NCI-H446 treated with DMSO at 0.1 percent for 48 hours (cell line): ENCODE measurements at places on chromosomes 2 and 18.

DNA sequence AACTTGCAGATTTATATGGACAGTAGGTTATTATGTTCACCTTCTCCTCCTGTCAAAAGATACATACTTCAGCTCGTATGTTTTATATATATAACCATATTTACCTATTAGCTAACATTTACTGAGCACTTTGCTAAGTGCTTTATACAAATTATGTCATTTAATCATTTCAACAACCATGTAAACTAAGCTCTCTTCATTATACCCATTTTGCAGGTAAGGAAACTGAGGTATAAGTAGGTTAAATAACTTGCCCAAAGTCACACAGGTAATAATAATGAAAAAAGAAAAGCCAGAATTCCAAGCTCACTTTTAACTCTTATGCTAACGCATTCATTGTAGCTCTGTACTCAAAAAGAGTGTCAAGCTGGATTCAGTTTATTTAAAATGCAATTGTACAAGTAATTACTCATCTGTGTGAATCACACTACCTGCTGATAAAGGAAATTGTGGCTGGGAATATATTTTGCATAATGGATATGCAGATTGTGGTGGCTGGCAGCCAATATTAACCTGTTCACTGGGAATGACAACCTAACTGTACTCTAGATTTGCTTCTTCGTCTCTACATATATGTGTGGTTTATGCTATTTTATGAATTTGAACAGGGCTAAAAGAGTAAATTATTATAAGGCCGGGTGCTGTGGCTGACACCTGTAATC lies 20.6 kb downstream of the SLC16A14 start:
- DNase-seq = no peak

DNA sequence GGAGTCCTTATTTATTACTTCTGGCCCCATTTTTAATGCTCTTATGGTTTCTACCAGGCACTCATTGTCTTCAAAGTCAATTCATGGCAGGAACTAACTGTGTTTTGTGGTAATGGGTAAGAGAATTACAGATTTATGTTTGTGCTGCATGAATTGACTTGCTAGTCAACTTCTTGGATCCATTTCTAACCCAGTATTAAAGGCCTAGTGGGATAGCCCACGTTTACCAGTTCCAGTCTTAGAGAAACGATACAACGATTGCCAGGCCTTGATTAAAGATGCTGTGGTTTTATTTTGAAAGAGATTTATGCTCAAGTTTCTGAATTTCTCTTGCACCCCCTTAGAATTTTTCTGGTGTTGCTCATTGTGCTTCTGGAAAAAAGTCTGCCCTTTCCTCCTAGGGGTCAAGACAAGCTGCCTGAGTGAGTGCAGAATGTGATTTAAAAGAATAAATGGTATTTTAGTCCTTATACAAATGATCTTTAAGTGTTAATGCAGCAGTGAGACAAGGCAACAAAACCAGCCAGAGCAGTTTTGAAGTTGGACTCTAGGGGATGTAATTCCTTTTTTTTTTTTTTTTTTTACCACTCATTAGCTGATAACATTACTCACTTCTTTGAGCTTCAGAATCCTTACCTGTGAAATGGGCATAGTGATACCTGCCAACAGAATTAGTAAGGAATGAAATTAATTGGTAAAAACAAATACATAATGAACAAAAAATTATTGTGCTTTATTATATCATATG lies 101.5 kb downstream of the ARHGAP15 start:
- DNase-seq = no peak

DNA sequence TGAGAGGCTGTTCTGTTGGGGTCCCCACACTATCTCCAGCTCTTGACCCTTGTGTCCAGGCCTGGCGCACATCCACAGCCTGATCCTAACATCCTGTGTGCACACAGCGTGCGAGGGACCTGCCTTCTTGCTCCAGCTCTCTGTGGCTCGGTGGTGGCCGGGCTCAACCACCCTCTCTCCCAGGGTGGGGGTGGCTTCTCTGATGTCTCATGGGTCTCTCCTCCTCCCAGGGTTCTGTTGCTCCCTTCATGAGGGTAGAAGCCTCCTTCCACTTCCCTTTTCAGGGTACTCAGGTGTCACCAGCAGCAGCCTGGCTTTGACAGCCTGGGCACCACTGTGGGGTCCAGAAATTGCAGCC lies 196.9 kb upstream of the RAB6C start:
- DNase-seq = no peak

DNA sequence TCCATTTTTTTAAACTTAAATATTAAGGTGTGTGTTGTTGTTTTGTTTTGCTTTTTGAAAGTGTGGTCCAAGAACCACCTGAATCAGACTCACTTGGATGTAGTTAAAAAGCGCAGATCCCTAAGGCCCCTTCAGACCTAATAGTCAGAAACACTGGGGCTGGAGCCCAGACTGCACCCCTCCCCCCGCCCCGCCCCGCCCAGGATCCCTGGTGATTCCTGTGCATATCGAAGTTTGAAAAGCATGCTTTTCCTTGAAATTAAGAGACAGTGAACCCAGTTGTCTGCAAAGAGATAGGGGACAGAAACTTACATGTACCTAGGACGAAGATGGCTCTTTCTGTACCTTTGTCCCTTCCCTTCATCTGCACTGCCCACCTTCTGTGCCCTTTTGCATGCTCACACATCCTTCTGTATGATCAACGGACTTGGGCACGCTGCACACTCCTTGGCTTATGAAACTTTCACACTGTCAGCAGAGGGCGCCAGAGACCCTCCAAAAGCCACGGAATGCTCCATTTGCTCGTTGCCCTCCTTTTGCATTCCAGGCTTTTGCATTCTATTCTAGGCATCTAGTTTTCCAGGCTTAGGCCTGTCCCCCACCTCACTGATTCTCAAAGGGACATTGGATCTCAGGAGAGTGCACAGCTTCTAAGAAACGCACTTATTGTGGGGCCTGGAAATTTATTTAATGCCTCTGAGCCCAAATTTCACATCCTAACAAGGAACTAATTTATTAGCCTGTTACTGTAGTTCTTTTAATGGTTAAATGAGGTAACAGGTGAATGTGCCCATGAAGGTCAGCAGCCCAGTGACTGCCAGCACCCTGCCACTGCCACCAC lies 32.8 kb upstream of the SLC14A1 start:
- peak; percentile 11 for DNase-seq

GRCh38 chr2:191999101-191999841 lies 152.4 kb upstream of the CAVIN2 start:
- peak; percentile 60 for DNase-seq

- DNase-seq = no peak
Observed at GRCh38 chr2:151067658-151068369, 193.8 kb downstream of the RBM43 start.

- DNase-seq = no peak
Observed at GRCh38 chr2:230938098-230938497, 13.1 kb upstream of the GPR55 start.

- no peak for DNase-seq
Observed at GRCh38 chr18:55585065-55585919, 2.7 kb downstream of the TCF4 start.

GRCh38 chr2:95010126-95010525 lies 15.4 kb upstream of the MAL start:
- DNase-seq = no peak

- peak; percentile 27 for DNase-seq
Observed at GRCh38 chr2:209577376-209578357, 153.8 kb downstream of the MAP2 start.

- DNase-seq = no peak
Observed at GRCh38 chr2:195721042-195721441, 64.0 kb downstream of the SLC39A10 start.

DNA sequence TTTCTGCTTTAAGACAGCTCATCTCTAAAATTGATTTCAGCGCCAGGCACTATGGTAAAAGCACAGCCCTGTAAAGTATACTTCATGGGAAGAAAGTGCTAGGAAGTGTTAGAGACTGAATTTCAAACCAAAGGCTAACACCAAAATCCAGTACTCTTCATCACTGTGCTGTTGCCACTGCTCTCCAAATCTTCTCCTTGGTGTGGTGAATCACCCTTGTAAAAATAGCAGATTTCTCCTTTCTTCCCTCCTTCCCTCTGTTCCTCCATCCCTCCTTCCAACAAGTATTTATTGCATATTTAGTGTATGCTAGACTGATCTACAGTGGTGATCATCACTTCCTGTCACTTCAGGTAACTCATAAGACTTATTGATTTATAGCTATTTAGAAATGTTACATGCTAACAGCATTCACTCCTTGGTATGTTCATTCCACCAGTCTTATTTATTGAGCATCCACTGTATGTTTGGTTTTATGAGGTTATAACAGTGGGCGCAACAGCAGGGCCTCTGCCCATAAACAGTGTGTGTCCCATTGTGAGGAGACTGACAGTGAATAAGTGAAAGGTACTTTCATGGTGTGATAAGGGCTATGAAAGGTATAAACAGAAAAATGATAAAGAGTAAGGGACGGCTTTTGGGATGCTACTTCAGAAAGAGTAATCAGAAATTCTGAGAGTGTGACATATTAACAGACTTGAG lies 20.0 kb downstream of the KDM3A start:
- DNase-seq = no peak

- peak; percentile 14 for DNase-seq
Observed at GRCh38 chr2:168272225-168272624, 24.8 kb upstream of the STK39 start.

DNA sequence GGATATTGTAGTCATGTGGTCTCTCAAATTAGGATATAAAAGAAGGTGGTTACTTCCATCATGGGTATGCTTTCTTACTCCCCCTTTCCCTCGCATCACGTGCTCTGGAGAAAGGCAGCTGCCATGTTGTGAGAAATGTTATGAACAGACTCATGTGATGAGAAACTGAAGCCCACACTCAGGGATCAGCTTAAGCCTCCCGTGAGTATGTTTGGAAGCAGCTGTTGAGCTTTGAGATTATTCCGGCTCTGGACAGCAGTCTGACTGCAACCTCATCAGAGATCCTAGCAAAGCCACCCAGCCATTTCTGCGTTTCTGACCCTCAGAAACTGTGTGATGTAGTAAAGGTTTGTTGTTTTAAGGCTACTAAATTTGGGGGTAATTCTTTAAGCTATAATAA lies 700.1 kb downstream of the ADCYAP1 start:
- no peak for DNase-seq

DNA sequence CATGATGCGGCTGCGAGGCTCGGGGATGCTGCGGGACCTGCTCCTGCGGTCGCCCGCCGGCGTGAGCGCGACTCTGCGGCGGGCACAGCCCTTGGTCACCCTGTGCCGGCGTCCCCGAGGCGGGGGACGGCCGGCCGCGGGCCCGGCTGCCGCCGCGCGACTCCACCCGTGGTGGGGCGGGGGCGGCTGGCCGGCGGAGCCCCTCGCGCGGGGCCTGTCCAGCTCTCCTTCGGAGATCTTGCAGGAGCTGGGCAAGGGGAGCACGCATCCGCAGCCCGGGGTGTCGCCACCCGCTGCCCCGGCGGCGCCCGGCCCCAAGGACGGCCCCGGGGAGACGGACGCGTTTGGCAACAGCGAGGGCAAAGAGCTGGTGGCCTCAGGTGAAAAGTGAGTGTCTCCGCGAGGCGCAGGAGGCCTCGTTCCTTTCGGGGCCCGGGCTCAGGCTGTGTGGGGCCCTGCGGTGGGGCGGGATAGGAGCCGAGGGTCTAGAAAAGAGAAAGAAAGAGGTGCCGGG lies 520 bp downstream of the GLS start:
- no peak for DNase-seq

GRCh38 chr2:156511803-156512202 lies 75.6 kb downstream of the GPD2 start:
- no peak for DNase-seq

- DNase-seq = no peak
Observed at GRCh38 chr2:11080253-11081115, 74.8 kb upstream of the SLC66A3 start.

DNA sequence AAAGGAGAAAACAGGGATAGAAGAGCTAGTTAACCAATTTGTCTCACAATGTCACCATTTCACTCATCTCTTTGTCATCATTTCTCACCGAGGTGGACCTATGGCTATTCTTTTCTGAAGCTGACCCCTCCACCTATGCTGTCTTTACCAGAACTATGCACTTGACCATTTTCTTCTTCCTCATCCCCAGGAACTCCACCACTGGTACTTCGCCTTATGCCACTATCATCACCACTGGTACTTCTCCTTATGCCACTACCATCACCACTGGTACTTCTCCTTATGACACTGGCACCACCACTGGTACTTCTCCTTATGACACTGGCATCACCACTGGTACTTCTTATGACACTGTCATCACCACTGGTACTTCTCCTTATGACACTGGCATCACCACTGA lies 745.8 kb upstream of the CHAC2 start:
- DNase-seq = no peak

- DNase-seq = no peak
Observed at GRCh38 chr18:23872701-23873550, 141.6 kb upstream of the TTC39C start.

DNA sequence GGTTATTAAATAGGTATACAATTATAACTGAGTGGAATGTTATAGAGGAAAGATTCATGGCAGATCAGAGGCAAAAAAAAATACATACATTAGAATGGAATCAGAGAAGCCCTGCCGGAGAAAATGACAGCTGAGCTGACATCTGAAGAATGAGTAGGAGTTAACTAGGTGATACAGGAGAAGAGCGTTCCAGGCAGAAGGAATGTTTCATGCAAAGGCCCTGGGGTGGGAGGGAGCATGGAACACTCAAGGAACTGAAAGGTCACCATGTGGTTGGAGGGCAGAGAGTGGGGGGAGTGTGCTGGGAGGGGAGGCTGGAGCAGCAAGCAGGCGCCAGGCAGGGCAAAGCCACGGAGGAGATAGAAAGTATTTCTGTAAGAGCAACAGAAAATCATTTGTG lies 31.6 kb upstream of the CDK5R2 start:
- DNase-seq = no peak

DNA sequence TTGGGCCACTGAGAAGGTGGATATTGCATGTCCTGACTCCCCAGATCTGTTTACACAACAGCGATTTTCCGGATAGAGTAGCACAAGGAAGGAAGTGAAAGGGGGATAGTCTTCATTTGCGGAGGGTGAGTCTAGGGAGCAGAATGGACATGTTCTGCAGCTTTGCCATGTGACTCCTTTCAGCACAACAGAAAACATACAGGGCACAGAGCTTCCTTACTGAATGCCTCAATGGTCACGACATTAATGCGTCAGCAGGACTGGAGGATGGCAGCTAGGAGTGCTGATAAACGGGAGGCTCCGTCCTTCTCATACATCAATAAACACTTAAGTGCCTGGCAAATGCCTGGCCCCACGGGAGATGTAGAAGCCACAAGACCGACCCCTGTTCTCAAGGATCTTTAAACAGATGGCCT lies 163.0 kb downstream of the FAM210A start:
- DNase-seq = no peak

GRCh38 chr2:52369178-52369577 lies 1337.2 kb upstream of the NRXN1 start:
- DNase-seq = no peak

GRCh38 chr2:47198985-47199451 lies 43.9 kb upstream of the STPG4 start:
- no peak for DNase-seq

- no peak for DNase-seq
Observed at GRCh38 chr2:41922177-41922576, 125.6 kb upstream of the PKDCC start.

GRCh38 chr2:64617631-64618151 lies 36.0 kb downstream of the SERTAD2 start:
- no peak for DNase-seq

GRCh38 chr2:138654146-138654545 lies 126.0 kb downstream of the NXPH2 start:
- DNase-seq = no peak
